ENCODE measurements at places on chromosomes 2 and 18. TPM values are rescaled to one million over a fixed set of nuclear protein-coding genes. Genes with fewer than 3 reads are reported as not detected.
A peak's percentile ranks its signal among the peaks of the same experiment; 100 is the strongest.

The MYCN gene
- 48.1 TPM for total RNA-seq

DNA sequence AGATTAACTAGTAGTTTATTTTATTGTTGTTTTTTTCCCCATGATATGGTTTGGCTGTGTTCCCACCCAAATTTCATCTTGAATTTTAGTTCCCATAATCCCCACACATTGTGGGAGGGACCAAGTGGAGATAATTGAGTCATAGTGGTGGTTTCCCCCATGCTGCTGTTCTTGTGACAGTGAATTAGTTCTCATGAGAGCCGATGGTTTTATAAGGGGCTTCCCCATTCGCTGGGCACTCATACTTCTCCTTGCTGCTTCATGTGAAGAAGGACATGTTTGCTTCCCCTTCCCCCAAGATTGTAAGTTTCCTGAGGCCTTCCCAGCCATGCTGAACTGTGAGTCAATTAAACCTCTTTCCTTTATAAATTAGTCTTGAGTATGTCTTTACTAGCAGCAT lies 36.5 kb downstream of the GALNT14 start:
- DNase-seq: no peak
- H3K4me1 ChIP-seq: no peaks in the 10 kb centered on the region
- no peaks in the 10 kb centered on the region for H3K27me3 ChIP-seq
- H3K4me3 ChIP-seq: no peak overlapping the region

DNA sequence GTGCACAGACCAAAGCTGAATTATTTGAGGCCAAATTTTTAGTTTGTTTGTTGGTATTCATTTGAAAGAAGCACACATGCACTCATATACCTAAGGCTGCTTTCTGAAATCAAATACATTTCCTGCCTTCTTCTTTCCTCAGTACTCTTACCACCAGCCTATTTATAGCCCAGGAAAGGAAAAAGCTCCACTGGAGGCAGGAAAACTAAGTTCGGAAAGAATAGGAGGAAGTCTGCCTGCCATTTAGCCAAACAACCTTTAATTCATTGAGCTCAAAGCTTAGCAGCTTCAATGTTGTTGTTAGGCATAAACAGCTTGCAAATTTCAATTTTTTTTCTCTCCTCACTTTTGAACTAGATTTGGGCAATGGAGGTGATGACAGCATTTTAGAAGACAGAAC lies 40.4 kb upstream of the RASGRP3 start:
- no peak overlapping the region for H3K4me3 ChIP-seq
- H3K27me3 ChIP-seq: no peaks in the 10 kb centered on the region
- DNase-seq: peak; percentile 41
- H3K36me3 ChIP-seq: no peaks in the 10 kb centered on the region

The C2orf66 gene
- not detected for total RNA-seq

DNA sequence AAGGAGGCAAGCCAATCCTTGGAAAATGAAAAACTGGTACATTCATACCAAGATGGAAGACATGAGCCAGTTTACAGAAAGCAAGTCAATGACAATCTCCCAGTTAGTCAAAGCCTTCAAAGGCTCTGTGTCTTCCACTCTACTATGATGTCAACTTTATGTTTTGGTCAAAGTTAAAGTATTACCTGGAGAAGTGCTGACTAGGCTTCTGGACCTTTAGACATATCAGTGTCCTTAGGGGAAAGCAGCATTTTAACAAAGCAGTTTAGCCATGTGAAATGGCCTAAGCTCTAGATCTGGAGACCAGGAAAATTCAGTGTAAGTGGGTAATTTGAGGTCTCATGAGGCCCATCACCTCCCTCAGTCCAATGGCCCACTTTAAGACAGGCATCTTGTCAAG lies 30.8 kb downstream of the AAK1 start:
- DNase-seq: no peak
- H3K27ac ChIP-seq: no peak overlapping the region
- H3K36me3 ChIP-seq: no peaks in the 10 kb centered on the region
- no peaks in the 10 kb centered on the region for H3K27me3 ChIP-seq
- no peak overlapping the region for H3K4me3 ChIP-seq

The PCGF1 gene
- total RNA-seq: 7.8 TPM

The SLC5A7 gene
- total RNA-seq: 0.06 TPM

The CD207 gene
- total RNA-seq: not detected

GRCh38 chr18:62081248-62081647 lies 105.6 kb downstream of the PIGN start:
- no peak overlapping the region for H3K27ac ChIP-seq
- H3K4me1 ChIP-seq: peaks cover 13% of the 10 kb centered on the region
- no peak overlapping the region for H3K4me3 ChIP-seq
- no peaks in the 10 kb centered on the region for H3K36me3 ChIP-seq
- no peaks in the 10 kb centered on the region for H3K27me3 ChIP-seq

The CGREF1 gene
- 1.8 TPM for total RNA-seq

The RGPD5 gene
- 15.2 TPM for total RNA-seq

DNA sequence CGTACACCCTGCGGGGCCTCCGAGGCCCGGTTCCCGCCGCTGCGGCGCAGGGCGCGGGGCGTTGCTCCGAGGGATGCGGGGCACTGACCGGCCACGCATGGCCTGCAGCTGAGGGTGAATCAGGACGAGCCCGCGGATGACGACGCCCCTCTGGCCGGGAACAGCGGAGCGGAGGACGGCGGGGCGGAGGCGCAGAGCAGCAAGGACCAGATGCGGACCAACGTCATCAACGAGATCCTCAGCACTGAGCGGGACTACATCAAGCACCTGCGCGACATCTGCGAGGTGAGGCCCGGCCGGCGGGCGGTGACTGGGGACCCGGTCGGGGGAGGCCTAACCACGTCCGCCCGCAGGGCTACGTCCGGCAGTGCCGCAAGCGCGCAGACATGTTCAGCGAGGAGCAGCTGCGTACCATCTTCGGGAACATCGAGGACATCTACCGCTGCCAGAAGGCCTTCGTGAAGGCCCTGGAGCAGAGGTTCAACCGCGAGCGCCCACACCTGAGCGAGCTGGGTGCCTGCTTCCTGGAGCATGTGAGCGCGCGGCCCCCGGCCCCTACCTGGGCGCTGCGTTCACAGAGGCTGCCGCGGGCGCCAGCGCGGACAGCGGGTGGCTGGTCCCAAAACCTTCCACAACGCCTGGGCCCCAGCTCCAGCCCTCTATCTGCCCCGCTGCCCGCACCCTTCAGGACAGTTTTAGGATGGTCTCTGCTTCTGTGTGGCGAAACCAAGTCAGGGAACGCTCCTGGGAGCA lies 53.2 kb downstream of the FAM168B start:
- no peaks in the 10 kb centered on the region for H3K27me3 ChIP-seq
- peaks cover 20% of the 10 kb centered on the region for H3K4me1 ChIP-seq
- no peak overlapping the region for H3K27ac ChIP-seq
- DNase-seq: no peak
- no peak overlapping the region for H3K4me3 ChIP-seq

The MTCL1 gene
- total RNA-seq: 4.7 TPM

GRCh38 chr2:20687260-20687832 lies 20.4 kb downstream of the GDF7 start:
- H3K4me3 ChIP-seq: no peak overlapping the region
- no peak for DNase-seq
- H3K27me3 ChIP-seq: no peaks in the 10 kb centered on the region
- H3K27ac ChIP-seq: no peak overlapping the region
- H3K36me3 ChIP-seq: peaks cover 5% of the 10 kb centered on the region

DNA sequence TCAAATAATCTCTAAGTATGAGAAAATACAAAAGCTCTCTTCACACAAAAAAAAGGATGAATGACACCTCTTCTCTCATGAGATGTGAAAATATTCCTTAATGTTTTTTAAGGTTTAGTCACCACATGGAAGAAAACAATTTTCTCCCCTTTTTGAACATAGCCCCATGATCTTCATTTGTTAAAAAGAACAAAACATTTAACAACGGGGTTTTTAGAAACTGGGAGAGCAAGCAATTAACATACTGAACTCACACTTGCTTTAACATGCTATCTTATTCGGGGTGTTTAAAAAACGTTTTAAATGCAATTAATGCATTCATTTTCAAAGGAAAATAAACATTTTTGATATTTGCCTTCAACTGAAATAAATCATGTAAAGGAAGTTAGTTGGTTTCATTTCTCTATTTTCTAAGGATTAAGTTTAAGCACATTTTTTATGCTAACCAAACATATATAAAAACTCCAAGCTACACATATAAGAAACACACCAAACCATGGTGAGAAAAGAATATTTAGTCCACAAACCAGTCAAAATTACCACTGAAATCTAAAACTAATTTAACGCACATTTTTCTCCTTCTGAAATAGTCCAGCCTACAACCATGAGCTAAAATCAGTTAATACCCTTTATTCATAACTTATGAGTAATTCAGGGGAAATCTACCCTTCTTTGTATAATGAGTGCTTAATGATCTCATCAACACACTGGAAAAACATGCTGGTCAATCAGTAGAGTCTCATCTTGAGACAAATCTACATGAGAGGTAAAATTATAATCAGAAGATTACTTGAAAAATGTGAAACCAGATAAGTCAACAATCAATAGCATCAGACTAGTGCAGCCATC lies 8.2 kb downstream of the FBXO11 start:
- H3K27me3 ChIP-seq: no peaks in the 10 kb centered on the region
- DNase-seq: no peak
- H3K36me3 ChIP-seq: no peaks in the 10 kb centered on the region

GRCh38 chr18:21513292-21513691 lies 87.2 kb downstream of the ESCO1 start:
- no peaks in the 10 kb centered on the region for H3K27me3 ChIP-seq
- peaks cover 5% of the 10 kb centered on the region for H3K36me3 ChIP-seq
- H3K4me1 ChIP-seq: peaks cover under 1% of the 10 kb centered on the region
- peak; percentile 5 for DNase-seq

DNA sequence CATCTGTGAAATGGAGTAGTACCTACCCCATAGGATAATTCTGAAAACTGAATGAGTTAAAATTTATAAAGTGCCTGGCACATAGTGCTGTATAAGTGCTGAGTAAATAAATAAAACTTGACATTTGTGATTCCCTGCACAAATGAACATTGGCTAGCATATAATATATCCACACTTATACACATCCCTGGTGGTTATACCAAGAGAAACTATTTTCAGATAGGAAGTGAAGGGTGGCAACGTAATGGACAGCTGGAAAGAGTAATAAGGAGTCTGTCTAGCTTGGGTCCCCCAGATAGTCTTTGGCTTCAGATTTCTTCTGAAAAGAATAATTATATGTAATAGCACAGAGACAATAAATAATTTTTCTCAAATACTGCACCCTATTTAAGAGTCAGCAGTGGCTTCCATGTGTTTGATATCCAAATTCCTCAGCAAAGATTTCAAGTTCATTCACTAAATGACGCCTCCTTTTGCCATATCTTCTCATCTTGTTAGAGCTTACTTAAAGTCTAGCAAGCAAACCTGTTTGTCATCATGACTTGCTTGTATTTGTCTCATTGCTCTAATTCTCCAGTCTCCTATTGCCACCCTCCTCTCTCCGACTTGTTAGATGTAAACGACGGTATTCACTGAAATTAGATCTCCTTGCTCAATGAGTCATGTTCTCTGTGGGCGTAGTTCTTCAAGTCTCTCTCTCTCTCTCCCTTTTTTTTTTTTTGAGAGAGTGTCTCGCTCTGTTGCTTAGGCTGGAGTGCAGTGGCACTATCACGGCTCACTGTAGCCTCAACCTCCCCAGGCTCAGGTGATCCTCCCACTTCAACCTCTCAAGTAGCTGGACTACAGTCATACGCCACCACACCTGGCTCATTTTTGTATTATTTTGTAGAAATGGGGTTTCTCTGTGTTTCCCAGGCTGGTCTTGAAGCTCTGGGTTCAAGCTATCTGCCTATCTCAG lies 8.7 kb upstream of the ADGRF3 start:
- H3K4me3 ChIP-seq: no peak overlapping the region
- H3K36me3 ChIP-seq: no peaks in the 10 kb centered on the region

- no peaks in the 10 kb centered on the region for H3K4me1 ChIP-seq
- H3K4me3 ChIP-seq: no peak overlapping the region
- peak; percentile 37 for DNase-seq
- no peaks in the 10 kb centered on the region for H3K36me3 ChIP-seq
These were observed 14.2 kb downstream of the SCN9A start for GRCh38 chr2:166361351-166362153.

DNA sequence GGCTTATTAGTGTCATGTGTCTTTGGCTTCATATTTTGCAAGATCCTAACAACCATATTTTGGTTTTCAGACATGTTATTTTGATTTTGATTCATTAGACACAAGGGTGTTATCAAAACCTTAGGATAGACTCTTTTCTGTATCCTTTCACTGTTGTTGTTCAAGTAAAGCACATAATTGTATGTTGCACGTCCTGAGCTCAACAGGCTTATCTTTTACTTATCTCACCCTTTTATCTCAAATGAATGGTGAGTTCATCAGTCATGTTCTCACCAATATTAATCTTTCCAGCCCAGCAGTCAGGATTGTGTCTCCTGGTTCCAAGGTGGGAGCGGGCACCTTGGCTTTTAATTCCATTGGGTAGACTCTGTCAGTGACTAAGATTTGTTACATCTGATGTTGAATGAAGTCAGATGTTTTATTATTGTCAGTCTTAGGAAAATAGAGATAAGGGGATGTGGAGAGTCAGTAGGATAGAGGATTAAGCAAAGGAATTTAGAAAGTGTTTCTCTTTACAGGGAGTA lies 11.9 kb downstream of the GPN1 start:
- H3K36me3 ChIP-seq: peaks cover 54% of the 10 kb centered on the region
- H3K27ac ChIP-seq: no peak overlapping the region
- no peak overlapping the region for H3K4me3 ChIP-seq
- H3K27me3 ChIP-seq: no peaks in the 10 kb centered on the region
- DNase-seq: no peak

The SALL3 gene
- total RNA-seq: 1.6 TPM

DNA sequence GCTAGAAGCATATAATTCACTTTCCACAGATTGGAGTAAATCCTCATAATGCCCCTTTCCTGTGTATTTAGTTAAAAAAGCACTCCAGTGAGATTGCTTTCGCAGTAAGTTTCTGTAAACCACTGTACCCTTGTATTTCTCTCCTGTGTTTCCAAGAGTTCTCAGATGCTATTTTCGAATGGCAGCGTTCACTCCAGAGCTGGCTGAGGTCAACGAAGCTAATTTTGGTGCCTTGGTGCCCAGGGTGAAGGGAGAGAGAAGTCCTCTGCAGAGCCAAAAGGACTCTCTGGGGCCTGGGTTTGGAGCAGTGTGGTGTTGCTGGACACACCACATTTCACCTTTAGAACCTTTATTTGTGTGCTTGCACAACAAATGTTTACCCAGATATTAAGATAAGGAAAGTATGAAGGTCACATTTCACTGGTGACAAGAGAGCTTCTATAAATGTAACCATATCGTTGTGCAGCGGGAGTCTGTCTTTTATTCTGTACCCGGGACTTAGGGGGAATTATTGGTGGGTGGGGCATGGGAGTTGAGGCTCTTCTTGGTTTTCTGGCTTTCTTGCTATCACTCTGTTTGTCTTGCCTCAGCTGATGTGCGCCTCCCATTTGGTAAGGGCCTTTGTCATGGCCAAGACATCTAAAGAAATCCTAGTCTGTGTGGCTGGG lies 9.9 kb downstream of the EPAS1 start:
- H3K4me1 ChIP-seq: peaks cover 13% of the 10 kb centered on the region
- no peak overlapping the region for H3K4me3 ChIP-seq
- H3K27me3 ChIP-seq: peaks cover 4% of the 10 kb centered on the region
- H3K36me3 ChIP-seq: no peaks in the 10 kb centered on the region
